GF-D8 (cell line): ENCODE measurements at places on chromosomes 4 and X.
A peak's percentile ranks its signal among the peaks of the same experiment; 100 is the strongest.

DNA sequence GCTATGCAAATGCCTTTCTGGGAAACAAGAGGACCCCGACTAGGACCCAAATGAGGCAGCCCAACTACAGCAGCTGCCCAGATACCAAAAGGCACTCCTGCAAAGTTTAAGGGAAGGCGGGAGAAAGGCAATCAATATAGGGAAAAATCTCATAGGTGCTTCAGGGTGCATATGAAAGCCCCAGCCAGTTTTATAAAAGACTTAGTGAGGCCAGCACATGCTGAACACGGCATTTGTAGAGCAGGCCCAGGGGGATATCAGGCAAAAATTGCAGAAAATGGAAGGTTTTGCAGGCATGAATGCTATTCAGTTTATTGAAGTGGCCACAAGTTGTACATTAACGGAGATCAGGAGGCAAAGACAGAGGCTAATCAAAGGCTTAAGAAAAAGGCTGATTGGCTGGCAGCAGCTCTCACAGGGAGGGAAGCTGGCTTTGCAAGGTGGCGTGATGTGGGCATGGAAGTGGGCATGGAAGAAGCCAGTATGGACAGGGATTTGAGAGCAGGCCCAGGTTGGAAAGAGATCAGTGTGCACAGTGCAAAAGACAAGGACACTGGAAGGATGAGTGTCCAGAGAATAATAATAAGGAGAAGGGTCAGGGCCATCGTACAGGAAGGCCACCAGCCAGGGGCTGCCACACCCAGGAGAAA lies 37.7 kb upstream of the UGT2B7 start:
- no peak for DNase-seq

- no peak for DNase-seq
Observed at GRCh38 chr4:6987588-6987961, 55.6 kb upstream of the TADA2B start.

DNA sequence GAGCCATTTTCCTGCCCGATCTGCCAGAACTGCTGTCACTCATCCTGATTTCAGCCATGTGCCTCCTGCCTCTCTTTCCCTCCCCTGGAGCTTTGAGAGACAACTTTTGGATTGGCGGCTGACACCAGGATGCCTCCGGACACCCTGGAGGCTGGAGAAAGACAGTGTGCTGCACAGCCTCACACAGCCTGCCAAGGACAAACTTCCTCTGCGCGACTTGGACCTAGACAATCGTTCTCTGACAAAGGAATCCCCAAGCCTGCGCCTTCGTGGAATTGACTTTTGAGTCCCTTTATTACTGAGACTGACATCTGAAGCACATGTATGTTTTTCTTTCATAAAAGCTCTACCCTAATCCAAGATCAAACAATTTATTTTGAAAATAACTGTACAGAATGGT lies 10.8 kb upstream of the LDB2 start:
- no peak for DNase-seq

DNA sequence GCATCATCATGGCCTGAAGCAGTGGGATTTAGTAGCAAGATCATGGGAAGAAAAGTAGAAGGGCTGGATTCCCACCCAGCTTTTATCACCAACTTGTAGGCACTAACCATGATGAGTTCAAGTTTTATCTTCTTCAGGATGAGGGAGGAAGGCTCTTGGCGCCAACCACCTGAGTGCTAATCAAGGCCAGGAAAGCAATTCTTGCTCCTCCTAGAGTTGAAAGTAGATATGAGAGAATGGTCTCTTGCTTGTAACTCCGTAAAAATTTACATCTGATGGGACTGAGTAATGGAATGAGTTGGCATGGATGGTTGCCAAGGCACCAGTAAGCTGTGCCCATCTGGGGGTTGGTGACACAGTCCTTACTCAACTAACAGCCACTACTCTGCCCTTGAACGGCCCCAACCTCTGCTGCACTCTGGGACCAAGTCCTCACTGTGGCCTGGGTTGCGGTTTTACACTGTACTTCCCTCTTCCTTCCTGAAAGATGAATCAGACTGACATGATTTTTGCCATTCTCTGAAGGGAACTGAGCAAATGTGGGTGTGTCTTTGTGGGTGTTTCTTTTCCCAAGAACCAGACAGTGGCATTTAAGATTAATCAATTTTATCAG lies 39.4 kb upstream of the NDP start:
- DNase-seq: peak; percentile 50

DNA sequence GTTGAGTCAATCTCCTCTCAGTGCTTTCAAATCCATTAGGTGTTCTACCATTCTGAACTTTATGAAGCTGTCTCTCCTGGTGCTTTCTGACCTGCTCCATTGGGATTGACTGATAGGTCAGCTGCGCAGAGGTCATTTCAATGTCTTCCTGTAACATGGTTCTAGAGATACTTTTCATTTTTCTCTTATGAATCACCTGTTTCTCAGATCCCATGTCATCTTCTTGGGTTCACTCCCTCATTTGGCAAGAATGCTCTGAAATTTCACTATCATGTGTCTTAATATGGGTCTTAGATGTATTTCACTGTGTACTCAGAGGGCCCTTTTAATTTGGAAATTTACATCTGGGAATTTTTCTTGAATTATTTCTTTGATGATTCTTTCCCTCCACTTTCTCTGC lies 13.8 kb upstream of the PGM2 start:
- no peak for DNase-seq

DNA sequence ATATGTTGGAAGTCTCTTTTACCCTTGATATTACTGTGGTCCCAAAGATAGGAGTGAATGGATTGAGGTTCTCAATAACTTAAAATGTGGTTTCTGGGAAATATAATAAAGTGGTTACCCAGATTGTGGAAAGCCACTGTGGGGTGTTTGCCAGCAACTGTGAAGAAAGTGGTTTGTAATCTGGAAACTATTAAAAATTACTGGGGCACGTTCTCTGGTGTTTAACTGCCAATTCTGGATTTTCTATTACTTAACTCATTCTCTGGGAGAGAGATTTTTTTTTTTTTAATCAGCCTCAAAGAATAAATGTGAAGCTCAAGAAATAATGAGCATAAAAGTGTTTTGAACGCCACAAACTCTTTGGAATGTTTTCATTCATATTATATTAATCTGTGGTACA lies 4.9 kb upstream of the CXCL6 start:
- no peak for DNase-seq

- DNase-seq: no peak
Observed at GRCh38 chr4:83151651-83152050, 37.1 kb upstream of the PLAC8 start.

DNA sequence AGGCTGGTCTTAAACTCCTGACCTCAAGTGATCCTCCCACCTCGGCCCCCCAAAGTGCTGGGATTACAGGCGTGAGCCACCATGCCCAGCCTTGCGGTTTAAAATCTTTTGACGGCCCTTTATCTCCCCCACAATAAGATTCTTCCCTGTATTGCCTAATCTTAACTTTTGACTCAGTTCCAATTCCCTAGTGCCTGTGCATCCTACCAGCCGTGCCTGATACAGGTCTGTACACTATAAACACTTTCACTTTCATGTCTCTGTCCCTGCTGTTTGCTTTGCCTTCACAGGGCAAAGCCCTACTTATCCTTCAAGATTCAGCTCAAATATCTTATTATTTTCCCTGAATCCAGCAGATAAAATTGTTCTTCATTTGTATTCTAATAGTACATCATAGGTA lies 74.6 kb downstream of the WDR44 start:
- DNase-seq: no peak

DNA sequence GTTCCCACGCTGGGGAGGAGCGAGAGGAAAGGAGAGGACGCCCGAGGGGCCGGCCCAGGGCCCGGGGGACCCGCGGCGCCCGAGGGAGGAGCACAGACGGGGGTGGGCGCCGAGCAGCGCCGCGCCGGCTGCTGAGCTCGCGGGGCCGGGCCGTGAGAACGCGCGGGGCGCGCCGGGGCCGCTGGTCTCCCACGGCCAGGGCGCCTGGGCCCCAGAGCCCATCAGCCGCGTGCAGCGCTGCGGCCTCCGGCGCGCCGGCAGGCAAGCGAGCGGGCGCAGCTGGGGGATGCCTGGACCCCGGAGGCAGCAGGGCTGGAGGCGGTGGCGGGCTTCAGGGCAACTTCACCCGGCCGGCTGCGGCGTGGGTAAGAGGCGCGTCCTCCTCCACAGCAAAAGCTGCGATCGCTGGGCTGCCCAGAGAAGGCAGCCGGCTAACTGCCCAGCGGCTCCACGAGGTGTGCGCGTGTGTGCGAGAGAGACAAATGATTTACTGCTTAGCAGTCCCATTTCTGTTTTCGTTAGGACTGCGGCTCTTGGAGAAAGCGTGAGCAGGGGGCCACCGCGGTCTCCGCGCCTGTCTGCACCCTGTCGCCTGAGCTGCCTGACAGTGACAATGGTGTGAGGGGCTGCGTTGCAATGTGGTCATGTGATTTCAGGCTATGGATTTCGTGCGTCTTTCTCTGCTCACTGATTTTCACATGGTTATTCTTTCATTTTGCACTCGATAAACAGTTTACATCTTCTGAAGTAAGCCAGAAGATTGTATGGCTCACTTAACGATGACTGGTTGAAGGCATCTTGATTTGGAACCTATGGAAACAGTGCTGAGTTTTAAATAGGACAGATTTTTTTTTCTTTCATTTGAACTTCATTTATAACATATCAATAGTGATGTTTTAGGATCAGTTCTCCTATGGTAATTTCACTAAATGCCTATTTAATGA lies 1.2 kb downstream of the GUCY1A1 start:
- DNase-seq: no peak

DNA sequence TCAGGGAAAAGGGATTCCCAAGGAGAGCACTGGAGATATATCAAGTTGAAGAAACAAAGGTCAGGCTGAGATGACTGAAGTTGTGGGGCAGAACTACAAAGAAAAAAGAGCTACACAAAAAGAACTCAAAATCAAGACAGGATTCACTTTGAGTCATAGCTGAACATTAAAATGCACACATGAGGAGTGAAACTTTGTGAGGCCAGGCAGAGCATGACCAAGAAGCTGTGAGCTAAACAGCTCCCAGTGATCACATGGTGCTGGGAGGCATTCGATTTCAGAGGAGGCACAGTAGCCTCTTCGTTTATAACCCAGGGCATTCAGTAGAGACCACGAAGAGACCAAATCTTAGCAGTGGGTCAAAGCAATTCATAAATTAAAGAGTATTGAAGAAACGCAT lies 145.3 kb downstream of the ATRX start:
- DNase-seq: no peak

- DNase-seq: no peak
Observed at GRCh38 chr4:34269613-34270012, 1974.7 kb downstream of the ARAP2 start.

GRCh38 chr4:173748353-173748752 lies 218.3 kb upstream of the HAND2 start:
- no peak for DNase-seq

DNA sequence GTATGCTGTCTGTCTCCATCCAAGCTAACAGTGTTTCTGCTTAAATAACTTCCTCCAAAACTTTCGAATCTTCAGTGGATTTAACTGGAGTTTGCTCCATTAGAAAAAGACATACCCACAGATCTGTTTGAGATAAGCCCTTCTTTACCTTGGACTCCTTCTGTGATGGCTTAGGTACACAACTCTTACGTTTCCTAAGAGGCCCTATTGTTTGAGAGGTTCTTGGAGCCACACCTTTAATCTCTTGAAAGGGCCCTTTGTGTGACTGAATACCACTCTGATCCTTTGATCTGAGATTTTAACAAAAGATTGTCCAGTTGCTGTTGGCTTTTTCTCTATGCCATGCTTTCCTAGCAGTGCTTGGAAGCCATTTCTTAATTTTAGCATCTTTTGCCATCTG lies 92.5 kb downstream of the AKAP4 start:
- no peak for DNase-seq

GRCh38 chr4:163833669-163834068 lies 339.2 kb downstream of the TMA16 start:
- DNase-seq: no peak

DNA sequence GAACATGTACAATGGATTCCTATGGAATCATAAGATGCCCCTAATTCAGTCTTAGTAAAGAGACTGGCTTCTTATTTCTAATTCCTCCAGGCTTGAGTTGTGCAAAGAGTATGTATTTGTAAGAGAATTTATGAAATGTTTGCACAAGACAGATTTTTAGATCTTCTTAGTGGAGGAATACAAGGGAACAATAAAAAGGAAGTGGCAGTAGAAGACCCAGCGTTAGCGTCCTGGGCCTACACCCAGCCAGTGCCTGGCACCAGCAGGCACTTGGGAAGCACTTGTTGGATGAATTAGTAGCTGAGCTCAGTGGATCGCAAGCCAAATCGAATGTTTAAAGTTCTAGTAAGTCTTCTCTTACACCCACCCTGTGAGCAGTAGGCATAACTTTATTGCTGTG lies 157.4 kb downstream of the PTTG2 start:
- no peak for DNase-seq

GRCh38 chr4:70533211-70533610 lies 14.8 kb downstream of the AMTN start:
- no peak for DNase-seq

GRCh38 chrX:19057856-19058255 lies 64.4 kb downstream of the ADGRG2 start:
- DNase-seq: no peak

GRCh38 chrX:71475785-71476540 lies 56.9 kb upstream of the OGT start:
- no peak for DNase-seq

GRCh38 chr4:8556341-8557150 lies 23.6 kb upstream of the GPR78 start:
- no peak for DNase-seq

GRCh38 chr4:150569998-150570535 lies 11.9 kb upstream of the MAB21L2 start:
- DNase-seq: no peak

DNA sequence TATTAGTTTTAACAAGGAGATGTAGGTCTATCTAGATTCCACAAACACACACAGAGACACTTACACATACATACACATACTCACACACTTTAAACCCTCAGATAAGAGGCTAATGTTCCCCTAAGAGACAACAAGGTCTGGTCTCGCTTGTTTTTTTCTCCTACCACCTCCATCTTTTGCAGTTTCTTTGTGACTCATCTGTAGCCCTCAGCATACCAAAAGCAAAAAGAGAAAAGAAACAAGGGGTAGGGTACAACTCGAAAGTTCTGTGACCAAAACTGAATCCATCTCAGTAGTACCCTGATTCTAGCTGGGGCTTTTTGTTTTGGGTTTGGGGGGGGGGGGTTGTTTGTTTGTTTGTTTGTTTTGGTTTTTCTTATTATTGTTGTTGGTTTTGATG lies 12.2 kb upstream of the EXOSC9 start:
- DNase-seq: no peak
